ENCODE measurements at places on chromosomes 16 and 17.

- DNase-seq = no peak
Measured at GRCh38 chr17:72416905-72417304, 296.1 kb downstream of the SOX9 start.

DNA sequence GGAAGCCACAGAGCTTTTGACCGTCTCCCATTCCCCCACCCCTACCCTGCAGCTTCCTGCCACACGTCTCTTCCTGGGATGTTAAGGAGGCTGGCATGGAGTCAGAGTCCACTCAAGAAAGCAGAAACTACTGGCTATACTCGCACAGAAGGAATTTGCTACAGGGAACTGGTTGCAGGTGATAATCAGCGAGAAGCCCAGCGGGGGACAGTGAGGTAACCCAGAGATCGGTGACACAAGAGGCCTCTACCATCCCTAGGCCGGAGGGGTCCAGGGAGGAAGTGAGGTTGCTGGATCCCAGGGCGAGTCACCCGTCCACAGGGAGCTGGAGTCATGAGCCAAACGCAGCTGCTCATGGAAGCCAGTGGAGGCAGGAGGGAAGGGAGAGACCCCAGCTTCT lies 93.7 kb downstream of the SDK2 start:
- DNase-seq = no peak

- DNase-seq = no peak
Measured at GRCh38 chr17:9138161-9138717, 116.9 kb downstream of the NTN1 start.

DNA sequence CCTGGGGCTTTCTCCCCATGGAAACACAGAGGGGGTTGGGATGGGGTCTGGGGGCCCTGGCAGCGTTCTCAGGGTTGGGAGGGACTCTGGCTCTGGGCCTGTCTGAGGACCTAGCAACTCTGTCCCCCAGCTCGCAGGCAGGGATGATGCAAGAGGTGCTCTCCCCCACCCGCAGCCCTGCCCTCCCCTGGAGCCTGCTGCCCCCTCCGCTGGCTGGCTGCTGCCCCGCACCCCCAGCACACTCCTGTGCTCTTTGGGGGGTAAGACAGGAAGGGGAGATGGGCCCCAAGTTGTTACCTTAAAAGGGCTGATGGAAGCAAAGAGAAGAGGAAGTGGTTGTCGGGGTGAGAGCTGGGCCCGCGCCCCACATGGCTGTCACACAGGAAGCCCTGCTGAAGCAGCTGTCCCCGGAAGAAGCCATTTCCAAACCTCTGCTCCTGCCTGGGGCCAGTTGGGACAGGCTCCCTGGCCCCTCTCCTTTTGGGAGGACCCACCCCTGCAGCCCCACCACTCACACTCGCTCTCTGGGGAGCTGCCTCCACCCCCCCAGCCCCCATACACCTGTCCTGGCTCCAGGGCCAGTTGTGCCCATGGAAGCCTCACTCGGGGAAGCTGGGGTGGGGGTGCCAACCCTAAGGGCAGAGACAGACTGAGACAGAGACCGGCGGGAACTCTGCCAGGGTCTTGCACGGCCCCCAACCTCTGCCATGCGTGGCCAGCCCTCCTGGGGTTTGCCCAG lies 2.5 kb downstream of the CORO1A start:
- no peak for DNase-seq

GRCh38 chr16:2897110-2897509 lies 14.1 kb downstream of the FLYWCH2 start:
- no peak for DNase-seq

DNA sequence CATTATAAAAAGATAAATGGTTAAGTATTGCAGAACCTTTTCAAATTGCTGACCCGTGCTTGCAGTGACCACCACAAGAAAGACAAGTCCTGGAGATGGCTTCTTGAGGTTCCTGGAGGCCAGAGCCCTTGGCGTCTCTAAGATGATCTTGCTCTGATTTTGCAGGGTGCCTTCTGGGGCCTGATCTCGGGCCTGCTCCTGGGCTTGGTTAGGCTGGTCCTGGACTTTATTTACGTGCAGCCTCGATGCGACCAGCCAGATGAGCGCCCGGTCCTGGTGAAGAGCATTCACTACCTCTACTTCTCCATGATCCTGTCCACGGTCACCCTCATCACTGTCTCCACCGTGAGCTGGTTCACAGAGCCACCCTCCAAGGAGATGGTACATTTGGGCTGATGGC lies 63.0 kb downstream of the SLC5A11 start:
- no peak for DNase-seq

DNA sequence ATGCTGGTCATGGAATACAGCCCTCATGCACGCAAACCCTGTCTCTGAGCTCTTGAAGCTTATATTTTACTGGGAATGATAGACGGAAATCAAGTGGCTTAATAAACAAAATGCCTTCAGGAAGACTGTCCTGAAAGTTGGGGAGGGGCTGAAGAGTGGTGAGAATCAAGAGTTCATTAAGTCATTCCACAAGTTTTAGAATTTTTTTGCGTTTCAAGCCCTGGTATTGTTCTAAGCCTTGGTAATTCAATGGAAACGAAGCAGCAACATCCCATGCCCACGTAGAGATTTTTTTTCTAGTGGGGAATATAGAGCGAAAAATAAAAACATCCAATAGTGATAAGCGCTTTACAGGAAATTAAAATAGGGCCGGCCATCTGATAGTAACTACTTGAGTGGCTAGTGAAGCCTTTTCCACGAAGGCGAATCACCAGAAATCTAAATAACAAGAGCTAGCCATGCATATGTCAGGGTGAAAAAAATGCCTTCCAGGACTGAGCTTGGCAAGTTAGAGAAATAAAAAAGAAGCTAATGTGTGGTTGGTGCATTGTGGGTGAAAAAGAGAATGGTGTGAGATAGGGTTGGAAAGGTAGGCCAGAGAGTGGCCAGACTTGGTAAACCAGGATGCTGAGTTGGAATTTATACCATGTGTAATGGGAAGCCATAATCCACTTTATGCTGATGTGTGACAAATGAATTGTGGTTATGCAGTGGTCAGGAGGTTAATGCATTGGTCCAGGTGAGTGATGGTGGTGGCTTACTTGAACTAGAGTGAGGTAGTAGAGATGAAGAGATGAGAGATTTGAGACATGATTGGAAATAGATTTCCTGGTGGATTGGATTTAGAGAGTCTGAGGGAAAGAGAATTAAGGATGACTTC lies 772 bp downstream of the PFAS start:
- no peak for DNase-seq

Measured in esophagus squamous epithelium (tissue), 5 donors.